ENCODE measurements at places on chromosomes 5 and 9.

- peak; percentile 58 for DNase-seq
Observed at GRCh38 chr9:77495834-77496671, 152.1 kb downstream of the GNA14 start.

DNA sequence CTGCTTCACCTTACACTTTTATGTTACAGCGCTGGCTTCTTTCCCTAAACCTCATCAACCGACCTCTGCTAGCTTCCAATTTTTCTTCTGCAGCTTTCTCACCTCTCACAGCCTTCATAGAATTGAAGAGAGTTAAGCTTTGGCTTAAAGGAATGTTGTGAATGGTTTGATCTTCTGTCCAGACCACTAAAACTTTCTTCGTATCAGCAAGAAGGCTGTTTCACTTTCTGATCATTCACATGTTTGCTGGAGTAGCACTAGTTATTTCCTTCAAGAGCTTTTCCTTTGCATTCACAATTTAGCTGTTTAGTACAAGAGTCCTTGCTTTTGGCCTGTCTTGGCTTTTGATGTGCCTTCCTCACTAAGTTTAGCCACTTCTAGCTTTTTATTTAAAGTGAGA is 49.5 kb downstream of the NR3C1 start:
- no peak for DNase-seq

DNA sequence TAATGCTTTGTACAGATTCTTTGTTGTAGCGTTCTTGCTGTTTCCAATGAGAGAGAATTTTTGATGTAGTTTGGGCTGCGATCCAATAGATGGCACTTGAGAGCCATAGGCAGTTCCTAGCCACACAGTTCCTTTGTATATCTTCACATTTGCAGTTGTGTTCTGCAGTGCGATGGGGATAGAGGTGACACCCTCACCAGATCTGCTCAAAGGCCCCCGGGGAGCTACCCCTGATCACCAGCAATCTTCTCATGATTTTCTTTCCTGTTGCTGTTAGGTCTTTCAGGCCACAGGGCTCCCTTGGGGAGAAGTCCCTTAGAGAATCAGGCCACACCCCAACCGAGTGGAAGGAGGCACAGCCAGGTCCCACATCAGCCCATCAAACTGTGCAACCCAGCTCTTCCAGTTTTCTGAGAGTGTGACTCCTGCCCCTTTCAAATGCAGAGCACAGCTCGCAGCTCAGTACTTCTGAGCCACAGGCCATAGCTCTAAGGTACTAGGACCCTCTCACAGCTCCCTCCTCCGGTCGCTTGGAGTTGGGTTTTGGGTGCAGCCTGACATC is 353.7 kb downstream of the SLCO4C1 start:
- no peak for DNase-seq

DNA sequence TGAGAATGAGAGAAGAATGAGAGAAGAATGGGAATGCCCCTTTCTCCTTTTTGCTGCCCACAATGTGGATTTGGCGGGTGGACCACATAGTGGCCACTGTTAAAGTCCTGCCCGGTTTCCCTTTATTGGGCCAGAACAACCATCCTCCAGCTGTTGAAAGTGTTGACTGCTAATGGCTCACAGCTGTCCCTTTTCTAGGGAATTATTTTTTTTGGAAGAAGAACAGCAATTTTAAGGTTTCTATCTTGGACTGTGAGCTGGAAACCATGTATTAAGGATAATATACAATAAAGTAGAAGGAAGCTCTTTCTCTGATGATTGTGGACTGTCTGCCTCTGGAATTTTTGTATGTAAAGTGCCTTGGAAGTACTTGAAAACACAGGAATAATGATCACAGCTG is 185.9 kb downstream of the DMRT2 start:
- no peak for DNase-seq

GRCh38 chr5:66848749-66849641 is 252.8 kb downstream of the MAST4 start:
- DNase-seq: no peak

GRCh38 chr5:34709861-34710673 is 53.9 kb downstream of the RAI14 start:
- DNase-seq: peak; percentile 61

DNA sequence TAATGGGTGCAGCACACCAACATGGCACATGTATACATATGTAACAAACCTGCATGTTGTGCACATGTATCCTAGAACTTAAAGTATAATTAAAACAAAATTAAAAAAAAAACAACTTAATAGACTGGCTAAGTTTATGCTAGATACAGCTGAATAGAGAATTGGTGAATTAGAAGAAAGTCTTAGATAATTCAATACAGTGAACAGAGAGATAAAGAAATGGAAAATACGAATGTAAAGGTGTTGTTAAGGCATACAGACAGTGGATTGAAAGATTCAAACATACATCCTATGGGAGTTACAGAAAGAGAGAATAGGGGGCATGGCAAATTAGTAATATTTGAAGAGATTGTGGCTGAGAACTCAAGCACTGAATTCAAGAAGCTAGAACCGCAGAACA is 75.4 kb downstream of the RASGRF2 start:
- DNase-seq: no peak

DNA sequence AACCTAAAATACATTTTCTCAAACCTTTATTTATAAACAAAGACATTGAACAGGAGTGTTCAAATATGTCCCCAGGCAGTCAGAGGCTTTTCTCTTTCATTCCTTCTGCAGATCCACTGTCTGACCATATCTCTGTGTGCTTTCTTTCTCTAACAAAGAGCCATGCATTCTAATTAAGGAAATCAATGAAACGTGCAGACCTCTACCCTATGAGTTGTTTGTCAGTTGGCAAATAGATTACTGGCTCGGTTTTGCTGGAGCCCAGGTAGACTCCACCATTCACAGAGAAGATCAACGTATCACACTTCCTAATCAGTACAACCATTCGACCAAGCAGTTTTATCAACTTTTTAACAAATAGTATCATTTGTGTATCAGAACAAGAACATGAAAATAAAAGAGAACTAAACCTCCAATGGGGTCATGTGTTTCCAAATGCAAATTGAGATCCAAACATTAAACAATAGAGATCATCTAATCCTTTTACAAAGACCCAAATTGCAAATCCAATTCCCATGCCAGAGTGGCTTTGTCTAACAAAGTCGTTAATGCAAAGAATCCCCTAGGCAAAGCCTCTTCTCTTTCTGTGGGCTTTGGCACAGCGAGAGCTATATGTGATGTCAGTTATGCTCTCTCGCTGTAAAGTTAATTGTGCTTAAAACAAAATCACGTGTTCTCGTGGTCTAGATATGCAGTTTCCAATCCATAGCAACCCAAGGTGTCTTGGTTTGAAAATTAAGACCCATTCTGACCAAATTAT is 16.8 kb downstream of the KLF4 start:
- DNase-seq: no peak

DNA sequence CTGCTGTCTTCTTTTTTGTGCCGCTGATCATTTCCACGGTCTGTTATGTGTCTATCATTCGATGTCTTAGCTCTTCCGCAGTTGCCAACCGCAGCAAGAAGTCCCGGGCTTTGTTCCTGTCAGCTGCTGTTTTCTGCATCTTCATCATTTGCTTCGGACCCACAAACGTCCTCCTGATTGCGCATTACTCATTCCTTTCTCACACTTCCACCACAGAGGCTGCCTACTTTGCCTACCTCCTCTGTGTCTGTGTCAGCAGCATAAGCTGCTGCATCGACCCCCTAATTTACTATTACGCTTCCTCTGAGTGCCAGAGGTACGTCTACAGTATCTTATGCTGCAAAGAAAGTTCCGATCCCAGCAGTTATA is 17.1 kb downstream of the F2R start:
- no peak for DNase-seq

DNA sequence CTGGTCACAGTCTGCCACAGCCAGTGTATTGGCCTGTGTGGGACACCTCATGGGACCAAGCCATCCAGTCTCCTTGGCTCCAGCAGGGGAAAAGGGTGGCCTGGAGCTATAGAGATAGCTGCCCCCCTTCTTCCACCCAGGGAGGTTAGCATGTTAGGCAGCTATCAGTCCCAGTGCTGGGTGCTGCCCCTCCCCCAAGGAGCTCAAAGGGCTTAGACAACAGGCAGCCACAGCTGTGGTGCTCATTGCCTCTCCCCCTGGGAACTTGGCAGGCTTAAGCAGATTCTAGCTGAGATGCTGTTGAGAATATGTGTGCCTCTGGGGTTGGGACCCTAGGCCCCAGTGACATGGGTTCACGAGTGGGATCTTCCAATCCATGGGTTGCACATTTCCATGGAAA is 226.0 kb upstream of the PTGER4 start:
- no peak for DNase-seq

GRCh38 chr5:57955511-57955910 is 472.9 kb upstream of the ACTBL2 start:
- DNase-seq: no peak

DNA sequence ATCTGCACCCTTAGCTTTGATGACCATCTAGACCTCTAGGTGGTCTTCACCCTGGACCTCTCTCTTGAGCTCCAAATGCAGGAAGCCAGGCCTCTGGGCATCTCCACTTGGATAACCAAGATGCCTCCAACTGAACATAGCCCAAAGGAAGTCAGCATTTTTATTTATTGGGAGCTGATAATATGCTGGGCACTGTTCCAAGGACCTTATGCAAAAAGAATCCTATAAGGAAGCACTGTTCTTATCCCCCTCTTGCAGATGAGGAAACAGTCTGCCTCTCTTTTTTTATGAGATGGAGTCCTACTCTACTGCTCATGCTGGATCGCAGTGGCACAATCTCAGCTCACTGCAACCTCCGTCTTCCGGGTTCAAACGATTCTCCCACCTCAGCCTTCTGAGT is 219.9 kb downstream of the CDK5RAP2 start:
- no peak for DNase-seq

GRCh38 chr5:20335978-20336377 is 348.0 kb upstream of the CDH18 start:
- no peak for DNase-seq

DNA sequence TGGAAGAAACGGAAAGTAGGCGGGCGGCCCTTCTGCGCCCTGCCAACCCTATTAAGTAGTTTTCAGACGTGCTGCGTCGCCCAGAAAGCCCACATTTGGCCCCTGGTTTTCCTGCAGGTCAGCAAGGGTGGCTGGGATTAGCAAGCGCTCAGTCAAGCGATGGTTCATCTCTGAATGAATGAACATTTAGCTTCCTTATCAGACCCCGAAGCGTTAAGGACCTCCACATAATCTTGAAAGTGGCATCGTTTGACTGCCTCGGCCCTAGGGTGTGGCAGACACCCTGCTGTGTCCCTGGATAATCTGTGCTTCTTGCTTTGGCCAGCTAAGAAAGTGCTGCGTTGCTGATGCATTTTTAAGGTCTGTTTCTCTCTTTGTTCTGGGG is 684 bp downstream of the TOR1B start:
- no peak for DNase-seq

- no peak for DNase-seq
Observed at GRCh38 chr5:17056141-17056631, 120.1 kb upstream of the MYO10 start.

- DNase-seq: peak; percentile 77
Observed at GRCh38 chr9:126781186-126782052, 23.4 kb upstream of the ZBTB43 start.

- no peak for DNase-seq
Observed at GRCh38 chr9:132857031-132857430, 21.1 kb downstream of the AK8 start.

GRCh38 chr5:58273711-58274110 is 186.2 kb downstream of the PLK2 start:
- no peak for DNase-seq

DNA sequence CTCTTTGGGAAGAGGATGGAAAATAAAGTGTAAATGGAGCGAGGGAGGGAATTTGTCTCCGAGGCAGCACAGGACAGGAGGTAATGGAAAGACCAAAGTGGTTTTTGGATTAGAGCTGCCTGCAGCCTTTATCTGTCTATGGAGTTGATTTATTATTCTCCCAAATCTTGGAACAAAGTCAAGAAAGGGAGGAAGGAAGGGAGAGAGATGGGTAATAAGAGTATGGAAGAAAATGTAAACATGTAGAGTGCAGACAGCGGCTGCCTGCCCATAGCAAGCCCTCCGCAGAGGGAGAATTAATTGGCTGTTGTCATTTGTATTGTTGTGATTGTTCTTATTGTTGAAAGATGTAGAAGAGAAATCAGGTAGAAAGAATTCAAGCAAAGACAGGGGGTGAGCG is 15.7 kb downstream of the KCNIP1 start:
- no peak for DNase-seq

- DNase-seq: peak; percentile 47
Observed at GRCh38 chr5:173454361-173454735, 126.1 kb upstream of the STC2 start.

DNA sequence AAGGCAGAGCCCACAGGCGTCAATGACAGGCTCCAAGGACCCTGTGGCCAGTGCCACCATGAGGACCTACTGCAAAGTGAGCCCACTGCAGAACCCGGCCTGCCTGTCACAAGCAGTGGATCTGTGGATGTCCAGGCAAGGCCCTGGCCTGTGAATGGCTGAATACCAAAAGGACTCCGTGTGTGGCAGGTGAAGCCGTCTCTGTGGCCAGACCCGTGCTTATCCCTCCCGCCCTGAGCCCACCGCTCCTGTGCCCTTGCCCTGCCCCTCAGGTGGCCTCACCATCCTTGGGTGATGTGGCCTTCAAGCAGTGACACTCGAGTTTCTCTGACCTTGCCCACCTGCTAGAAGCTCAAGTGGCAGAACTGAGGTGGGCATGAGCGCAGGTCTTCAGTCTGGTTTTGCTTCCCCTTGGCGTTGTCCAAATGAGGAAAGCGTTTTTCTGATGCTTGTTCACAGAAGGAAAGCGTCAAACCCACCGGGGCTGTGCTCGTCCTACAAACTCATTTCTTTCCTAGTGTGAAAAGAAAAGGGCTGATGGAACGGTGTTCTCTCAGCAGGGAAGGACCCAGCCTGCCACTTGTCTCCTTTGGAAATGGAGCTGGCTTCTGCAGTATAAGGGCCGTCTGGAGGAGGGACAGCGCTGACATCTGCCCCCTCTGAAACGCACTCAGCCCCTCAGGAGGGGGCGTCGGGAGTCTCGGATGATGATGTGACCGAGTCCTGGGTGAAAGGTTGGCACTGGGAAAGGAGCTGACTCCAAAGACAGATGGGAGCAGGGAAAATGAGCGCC is 377.7 kb upstream of the IRX4 start:
- no peak for DNase-seq

DNA sequence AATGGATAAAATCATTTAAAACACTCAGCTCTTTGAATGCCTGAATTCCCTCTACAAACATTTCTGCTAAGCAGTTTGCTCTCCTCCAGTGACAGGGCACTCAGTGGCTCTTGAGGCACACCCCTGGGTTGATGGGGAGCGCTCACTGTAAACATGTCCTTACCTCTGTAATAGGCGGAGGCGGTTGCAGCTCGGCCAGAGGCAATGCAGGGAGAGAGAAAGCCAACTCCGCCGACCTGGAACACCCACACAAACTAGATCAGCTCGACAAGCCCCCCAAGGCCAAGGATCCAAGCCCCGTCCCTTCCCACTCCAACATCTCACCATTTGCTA is 329 bp downstream of the CDC23 start:
- DNase-seq: peak; percentile 13

GRCh38 chr5:140251527-140251973 is 51.4 kb downstream of the PFDN1 start:
- DNase-seq: peak; percentile 85
